Sigmoid colon (tissue), 7 donors: ENCODE measurements at places on chromosomes 13 and 19. TPM values are rescaled to one million over a fixed set of nuclear protein-coding genes. Genes with fewer than 3 reads are reported as not detected.

DNA sequence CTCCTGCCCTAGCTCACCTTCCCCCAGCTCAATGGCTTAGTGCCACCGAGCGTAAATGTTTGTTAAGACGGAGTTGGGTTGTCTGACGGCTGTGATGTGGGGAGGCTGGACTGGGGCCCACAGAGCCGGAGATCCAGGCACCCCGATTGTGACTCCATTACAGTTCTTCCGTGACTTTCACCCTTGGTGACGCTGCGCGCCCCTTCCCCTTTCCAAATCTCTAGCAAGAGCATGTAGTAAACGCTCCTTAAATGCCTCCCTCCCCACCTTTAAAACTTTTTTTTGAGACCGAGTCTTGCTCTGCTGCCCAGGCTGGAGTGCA is 829 bp downstream of the REEP6 start:
- peak; percentile 64 for DNase-seq

DNA sequence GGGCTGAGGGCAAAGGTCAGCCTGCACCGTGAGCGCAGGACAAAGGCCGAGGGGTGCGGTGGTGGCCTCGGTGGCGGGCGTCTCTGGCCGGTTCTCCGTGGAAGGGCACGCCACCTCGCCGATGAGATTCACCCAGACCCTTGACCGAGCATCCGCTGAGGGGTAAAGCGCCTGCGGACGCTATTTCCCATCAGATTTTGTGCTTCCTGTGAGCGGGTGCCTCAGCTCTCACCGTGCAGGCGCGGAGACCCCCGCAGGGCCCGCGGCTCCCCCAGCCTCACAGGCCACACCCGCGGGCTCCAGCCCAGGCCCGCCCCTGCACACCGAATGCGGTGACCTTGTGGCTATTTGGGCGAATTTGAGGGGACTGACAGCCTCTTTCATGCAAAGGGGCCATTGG is 348.0 kb downstream of the TEX29 start:
- DNase-seq, result no peak

DNA sequence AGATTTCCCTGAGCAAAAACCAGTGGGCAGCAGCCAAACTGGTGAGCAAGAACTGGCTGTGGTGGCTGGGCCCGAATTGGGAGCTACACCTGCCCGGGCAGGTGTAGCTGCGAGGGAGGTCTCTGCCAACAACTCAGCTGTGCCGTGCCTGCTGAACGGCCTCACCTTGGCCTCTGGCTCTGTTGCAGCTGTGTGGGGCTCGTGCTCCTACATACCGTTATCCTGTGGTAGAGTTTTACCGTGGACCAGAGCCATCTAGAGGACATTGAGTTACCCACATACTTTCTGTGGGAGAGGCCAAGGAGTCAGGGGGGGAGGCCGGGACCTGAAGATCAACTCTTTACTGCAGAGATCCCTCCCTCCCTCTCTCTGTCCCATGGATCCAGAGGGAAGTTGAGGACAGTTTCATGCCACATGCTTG is 113.2 kb downstream of the TM9SF2 start:
- no peak for DNase-seq

- DNase-seq, result peak; percentile 77
Observed at GRCh38 chr13:26929971-26930730, 169.6 kb upstream of the GPR12 start.

The LRRC63 gene
- polyA plus RNA-seq, result not detected

The ZNF738 gene
- polyA plus RNA-seq, result 5.8 TPM

The CEACAM6 gene
- 161 TPM for polyA plus RNA-seq
